Kidney epithelial cell (primary cell): ENCODE measurements at places on chromosomes 3 and 15.

DNA sequence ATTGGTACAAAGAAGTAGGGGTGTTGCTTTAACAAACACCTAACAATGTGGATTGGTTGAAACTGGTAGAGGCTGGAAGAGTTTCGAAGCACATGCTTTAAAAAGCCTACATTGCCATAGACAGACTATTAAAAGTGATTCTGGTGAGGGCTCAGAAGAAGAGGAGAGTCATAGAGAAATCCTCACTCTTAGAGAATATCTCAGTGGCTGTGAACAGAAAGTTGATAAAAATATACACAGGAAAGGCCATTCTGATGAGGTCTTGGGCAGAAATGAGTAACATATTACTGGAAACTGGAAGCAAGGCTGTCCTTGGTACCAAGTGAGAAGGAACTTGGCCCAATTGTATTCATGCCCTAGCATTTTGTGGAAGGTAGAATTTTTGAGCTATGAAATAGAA lies 173.7 kb upstream of the CRBN start:
- DNase-seq = no peak

GRCh38 chr15:38706956-38707355 lies 142.3 kb upstream of the RASGRP1 start:
- DNase-seq = no peak

DNA sequence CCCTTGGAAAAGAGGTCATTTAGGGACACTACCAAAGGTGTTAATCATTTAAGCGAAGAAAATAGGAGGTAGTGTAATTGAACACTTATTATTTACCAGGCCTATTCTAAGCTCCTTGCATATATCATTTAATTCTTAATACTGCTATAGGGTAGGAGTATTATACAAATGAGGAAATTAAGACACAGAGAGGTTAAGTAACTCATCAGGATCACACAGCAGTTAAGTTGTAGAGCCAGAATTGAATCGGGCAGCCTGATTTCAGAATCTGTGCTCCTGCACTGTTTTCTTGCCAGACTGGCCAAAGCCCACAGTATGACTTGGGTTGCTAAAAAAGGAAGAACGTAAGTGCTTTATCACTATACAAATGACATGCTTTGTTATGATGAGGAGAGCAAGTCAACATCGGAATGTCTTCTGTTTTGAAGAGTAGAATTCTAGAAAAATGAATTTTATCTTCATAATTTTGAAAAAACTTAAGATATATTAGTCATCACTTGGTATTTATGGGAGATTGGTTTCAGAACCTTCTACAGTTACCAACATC lies 31.4 kb downstream of the HPS3 start:
- DNase-seq = no peak

- no peak for DNase-seq
Observed at GRCh38 chr15:43493703-43494472, 932 bp upstream of the TP53BP1 start.

DNA sequence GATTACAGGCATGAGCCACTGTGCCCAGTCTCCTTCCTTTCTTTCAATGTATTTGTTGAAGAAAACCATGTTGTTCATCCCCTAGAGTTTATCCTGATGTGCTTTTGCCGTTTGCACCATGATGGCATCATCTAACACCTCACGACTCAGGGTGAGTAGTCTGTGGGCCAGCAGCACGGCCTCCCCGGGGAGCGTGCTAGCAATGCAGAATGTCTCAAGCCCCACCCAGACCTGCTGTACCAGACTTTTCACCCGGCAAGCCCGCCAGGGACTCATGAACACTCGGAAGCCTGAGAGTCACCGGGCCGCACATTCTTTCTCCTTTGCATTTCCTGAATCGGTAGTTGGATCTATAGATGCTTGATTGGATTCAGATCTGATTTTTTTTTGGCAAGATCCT lies 64.6 kb downstream of the RPN1 start:
- DNase-seq = no peak

DNA sequence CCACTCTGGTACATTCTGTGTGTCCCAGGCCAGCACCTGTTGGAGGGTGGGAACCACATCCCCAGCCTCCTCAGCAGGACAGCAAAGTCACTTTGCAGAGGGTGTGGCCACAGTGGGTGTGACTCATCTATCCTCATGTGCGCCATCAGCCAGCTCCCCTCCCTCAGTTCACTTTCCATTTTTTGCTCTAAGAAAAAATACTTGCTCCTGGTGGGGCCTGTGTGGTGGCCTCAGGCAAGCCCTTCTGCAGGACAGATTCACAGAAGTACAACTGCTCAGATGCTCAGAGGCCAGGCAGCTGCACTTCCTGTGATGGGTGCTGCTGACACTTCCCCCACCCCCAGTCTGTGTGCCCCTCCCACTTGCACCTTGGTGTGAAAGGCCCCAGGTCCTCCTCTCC lies 78.3 kb upstream of the ALDH1L1 start:
- DNase-seq = no peak

DNA sequence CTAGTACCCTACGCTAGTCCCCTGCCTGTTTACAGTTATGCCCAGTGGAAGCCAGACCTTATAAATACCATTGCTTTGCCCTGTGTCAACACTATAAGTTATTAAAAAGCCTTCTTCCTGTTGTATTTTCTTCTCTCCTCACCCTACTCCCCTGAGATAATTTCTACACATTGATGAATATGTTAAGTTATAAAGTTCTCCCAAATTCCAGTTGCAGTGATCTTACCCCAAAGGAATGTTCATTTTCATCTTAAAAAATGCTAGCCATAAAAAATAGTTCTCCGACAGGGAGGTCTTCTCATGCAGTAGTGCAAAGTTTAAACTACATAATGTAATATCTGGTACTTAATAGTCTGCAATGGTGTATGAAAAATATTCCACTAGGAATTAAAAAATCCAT lies 58.6 kb downstream of the MAP2K5 start:
- DNase-seq = no peak

DNA sequence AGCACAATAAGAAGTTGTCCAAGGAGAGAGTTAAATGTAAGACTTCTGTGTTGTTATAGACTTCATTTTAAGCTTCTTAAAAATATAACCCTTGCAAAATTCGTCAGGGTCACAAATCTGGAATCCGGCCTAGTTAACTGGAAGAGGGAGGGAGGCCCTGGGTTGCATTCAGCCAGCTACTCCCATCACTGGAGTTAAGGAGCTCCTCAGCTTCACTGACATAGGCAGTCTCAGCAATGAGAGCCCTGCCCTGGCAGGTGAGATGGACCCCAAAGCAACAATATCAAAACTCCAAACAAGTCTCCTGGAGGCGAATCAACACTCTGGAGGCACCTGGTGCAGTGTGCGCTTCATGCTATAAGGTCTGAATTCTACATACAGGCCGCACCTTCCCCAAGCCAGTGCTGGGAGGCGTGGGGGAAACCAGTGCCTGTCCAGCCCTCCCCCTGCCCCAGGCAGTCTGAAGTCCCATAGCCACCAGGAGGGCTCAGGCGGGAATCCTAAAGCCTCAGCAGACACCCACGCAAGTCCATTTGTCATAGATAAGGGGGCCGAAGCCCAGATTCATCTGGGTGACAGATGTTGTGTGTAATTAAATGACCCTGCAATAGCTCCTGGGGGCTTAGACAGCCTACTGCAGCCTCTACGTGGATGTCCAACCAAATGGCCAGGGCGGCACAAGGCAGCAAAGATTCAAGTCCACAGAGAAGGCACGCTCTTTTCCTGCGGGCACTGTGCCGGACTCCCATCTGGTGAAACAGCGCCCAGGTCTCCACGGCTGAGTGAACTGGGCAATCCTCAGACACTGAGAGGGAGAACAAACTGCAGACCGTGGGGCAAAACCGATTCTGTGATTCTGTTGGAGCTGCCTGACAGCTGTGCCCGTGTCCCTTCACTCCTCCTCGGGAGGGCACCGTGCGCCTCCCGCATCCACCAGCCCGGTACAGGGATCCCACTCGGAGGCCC lies 64.9 kb downstream of the ATP10A start:
- no peak for DNase-seq

- DNase-seq = no peak
Observed at GRCh38 chr3:130093741-130094391, 12.2 kb downstream of the ALG1L2 start.

DNA sequence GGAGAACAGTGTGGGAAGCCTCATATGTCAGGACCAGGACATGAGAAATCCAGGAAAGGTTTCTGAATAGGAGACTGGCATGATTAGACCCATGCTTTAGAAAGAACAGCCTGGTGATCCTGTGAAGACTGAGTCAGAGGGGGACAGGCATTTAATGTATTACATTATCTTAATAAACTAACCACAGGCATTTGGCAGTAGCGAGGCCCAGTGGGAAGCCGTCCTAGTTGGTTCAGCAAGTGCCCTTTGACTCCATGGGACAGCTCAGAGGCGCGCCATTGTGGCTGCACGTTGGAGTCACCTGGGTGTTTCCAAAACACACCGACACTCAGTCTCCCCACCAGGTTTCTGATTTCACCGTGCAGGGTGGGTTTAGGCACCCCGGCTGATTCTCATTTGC lies 90.5 kb upstream of the DGKG start:
- DNase-seq = peak; percentile 53

GRCh38 chr15:71103102-71103676 lies 12.1 kb upstream of the THSD4 start:
- no peak for DNase-seq

DNA sequence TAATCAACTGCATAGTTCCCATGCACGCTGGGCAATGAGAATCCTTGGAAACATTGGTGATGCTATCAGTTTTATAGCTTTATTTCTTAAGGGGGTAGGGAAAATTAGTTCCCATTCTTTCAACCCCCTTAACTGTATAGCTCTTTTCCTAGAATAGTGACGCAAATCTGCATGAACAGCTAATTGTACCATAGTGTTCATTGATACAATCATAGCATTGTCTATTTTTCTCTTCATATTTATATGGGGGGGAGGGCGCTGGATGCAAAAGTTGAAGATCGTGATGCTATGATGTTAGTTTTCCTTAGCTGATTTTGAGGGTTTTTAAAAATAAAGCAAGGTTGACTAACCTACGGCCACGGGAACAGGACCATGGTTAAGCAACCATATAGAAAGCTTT lies 32.4 kb upstream of the SAMMSON start:
- DNase-seq = no peak

DNA sequence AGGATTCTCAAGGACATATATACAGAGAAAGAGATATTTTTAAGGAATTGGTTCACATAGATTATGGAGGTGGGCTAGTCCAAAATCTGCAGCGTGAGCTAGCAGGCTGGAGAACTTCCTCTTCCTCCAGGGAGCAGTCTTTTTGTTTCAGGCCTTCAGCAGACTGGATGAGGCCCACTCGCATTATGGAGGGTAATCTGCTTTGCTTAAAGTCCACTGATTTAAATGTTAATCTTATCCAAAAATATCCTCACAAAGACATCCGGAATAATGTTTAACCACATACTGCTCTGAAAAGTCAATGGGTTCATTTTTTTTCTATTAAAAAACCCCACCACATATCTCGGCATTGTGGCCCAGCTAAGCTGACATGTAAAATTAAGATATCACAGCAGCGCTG lies 22.2 kb upstream of the NRROS start:
- no peak for DNase-seq

- DNase-seq = no peak
Observed at GRCh38 chr3:134901461-134901860, 106.4 kb downstream of the EPHB1 start.

GRCh38 chr15:44029940-44030568 lies 165.0 kb downstream of the FRMD5 start:
- DNase-seq = no peak

GRCh38 chr3:49495023-49495422 lies 25.0 kb downstream of the DAG1 start:
- no peak for DNase-seq

DNA sequence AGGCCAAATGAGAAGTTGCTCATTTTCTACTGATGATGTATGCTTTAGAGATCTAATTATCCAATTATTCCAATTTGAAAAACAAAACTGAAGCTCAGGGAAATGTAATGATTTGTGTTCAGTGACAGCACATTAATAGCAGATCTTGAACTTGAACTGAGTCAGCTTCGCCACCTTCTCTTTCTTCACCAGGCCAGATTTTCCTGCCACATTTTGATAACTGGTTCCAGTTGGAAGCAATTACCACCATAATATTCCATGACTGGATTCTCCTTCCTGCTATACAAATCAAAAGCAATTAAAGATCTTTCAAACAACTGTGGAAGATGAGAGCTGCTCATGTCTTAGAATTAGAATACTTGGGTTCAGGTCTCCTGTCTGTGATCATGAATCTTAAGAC lies 334.1 kb downstream of the RBMS3 start:
- no peak for DNase-seq

DNA sequence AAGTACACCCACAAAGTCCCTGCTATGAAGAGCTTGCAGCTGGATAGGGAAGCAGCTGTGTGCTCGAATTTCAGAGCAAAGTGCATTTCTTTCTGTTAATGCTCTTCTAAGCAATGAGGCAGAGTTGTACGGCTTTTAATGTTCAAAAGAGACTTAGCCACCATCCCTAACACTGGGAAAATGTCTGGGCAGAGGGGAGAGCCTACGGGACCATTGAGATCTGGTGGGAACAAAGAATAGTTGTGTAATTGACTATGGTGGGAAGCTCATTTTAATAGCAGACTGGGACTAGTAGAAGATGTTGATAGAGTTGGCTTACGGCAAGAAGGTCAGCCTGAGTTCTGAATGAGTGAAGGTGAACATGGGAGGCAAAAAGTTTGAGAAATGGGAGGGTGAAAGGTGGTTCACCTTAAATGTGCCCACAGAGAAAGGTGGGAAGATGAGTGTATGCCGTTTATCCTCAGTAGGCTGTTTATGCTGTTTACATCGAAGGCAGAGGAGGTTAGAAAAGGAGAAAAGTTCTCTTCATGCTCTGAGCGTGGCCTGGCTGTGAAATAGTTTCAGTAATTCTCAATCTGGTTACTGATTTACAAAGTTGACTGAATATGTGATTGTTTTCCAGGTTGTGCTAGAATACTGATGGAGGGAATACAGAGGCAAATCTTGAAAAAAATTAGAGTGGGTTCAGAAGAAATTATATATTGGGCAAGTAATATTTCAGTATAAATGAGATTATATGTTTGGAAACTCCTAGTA lies 22.9 kb upstream of the UTS2B start:
- DNase-seq = no peak

GRCh38 chr3:59426821-59427565 lies 377.2 kb upstream of the CFAP20DC start:
- no peak for DNase-seq

GRCh38 chr3:23921052-23921511 lies 4.2 kb downstream of the RPL15 start:
- no peak for DNase-seq

DNA sequence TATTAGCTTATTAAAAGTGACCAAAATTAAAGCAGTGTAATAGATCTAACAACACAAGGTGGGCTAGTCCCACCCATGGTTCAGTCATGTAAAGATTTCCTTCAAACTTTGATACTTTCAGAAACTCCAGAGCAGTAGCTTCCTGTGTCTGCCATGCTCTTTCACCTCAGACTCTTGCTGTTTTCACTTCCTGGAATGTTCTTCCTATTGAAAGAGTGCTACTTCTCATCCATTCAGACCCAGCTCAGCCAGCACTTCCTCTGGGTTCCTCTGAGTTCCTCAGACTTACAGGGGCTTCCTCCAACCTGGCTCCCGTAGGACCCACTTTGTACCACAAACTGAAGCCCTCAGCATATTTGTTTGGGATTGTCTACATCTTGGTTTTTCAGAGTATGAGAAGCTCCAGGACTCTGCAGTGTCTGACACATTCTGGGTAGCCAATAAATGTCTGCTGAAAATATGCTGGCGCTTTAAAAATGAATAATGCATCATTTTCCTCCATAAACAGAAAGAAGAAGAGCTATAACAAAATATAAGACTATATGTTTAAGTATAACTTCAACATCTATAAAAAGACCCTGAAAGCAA lies 18.0 kb downstream of the NCEH1 start:
- no peak for DNase-seq

- DNase-seq = no peak
Observed at GRCh38 chr3:37993460-37993819, 2.9 kb downstream of the VILL start.
